Activated CD4-positive, alpha-beta T cell treated with anti-CD3 and anti-CD28 coated beads, Interleukin-2, amount 50 U/mL, for 48 hours (primary cell): ENCODE measurements at places on chromosomes 7 and 10.

GRCh38 chr7:142791502-142791901, 20.7 kb downstream of the PRSS2 start:
- no peak for DNase-seq

- no peak for DNase-seq
These were observed 623.1 kb upstream of the MGMT start for GRCh38 chr10:128843972-128844371.

- no peak for DNase-seq
These were observed 14.4 kb downstream of the DENND2A start for GRCh38 chr7:140625908-140626868.

GRCh38 chr10:92530421-92530820, 43.5 kb downstream of the IDE start:
- no peak for DNase-seq
